Smooth muscle cell of the brain vasculature (primary cell): ENCODE measurements at places on chromosomes 7 and 10.

- DNase-seq: no peak
Observed at GRCh38 chr7:158946771-158947170, 90.4 kb downstream of the DYNC2I1 start.

- no peak for DNase-seq
Observed at GRCh38 chr10:14519785-14520184, 189.1 kb upstream of the FRMD4A start.

DNA sequence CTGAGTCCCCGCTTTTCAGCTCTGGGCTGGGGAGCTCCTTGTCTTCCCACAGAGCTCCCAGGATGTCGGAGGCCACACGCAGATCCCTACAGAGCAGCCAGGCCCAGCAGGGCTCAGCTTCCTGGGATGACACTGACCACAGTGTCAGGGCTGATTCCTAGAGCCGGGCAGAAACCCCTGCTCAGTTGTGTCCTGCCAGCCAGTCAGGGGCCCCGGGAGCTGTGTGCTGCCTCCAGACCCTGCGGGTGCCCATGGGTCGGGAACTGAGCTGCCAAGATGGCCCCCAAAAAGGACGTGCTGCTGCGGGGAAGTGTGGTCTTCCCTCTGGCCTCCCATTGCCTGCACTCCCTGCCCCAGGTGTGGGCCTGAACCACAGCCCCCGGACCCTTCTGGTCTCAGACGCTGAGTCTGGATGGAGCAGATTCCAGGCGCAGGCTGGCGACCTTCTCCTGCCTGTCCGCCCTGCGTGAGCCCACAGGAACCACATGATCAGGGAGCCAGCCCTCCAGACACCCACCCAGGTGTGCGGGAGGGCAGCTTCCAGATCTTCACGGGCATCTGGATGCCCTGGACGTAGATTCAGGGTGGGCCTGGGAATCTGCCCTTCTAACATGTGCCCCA lies 217.4 kb downstream of the MAD1L1 start:
- DNase-seq: no peak

DNA sequence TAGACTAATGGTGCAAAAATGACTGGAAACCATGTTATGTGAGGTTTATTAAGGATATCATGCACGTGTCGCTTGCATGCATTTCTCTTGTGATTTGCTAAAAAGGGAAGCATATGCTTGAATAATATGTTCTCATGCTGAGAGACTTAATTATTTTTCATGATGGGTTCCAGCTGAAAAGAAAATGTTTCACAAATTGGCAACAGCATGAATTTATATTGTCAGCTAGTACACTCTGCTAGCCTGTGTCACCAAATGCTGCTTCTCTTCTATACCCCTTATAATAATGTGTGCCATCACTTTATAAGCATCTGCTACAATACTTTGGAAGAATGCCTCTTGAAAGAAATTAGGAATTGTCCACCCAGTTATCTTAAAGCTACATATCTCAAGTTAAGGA lies 63.0 kb downstream of the GNAI1 start:
- no peak for DNase-seq

DNA sequence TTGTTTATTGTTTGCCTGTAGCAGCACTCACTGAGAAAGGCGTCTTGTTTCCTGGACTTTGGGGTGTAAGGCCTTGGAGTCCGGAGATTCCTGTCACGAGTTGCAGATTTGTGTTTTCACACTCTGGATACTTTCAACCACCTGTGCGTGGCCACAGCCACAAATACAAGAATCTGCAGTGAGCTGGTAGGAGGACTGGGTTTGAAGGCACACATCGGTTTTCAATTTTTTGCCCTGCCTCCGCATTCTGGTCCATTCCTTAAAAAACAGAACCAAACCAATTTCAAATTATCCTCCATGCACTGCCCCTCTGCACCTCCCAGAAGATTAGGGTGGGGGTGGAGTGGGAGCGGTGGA lies 619 bp downstream of the EXOC4 start:
- no peak for DNase-seq
